ENCODE measurements at places on chromosomes 13 and 19. TPM values are rescaled to one million over a fixed set of nuclear protein-coding genes. Genes with fewer than 3 reads are reported as not detected.

Gene ANKLE1
- total RNA-seq, result 0.17 TPM

DNA sequence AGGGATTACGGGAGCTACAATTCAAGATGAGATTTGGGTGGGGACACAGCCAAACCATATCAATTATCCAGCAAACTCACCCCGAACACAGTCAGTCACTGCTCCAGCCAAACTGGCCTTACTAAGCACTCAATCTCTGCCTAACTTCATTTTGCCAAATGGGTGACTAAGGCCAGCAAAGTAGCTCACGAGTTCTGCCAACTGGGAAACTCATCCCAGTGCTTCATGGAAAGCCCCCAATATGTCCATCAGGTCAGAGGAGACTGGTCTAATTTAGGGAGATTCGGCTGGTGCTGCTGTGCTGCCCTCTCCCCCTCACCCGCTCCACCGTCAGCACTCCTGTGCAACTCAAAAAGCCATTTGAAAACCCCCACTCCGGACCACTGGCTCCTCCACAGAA lies 324.0 kb downstream of the FOXO1 start:
- H3K27me3 ChIP-seq, result no peaks in the 10 kb centered on the region
- H3K4me1 ChIP-seq, result no peaks in the 10 kb centered on the region
- no peaks in the 10 kb centered on the region for H3K36me3 ChIP-seq
- no peak overlapping the region for H3K4me3 ChIP-seq

Gene PGLYRP1
- not detected for total RNA-seq

GRCh38 chr13:72805676-72806346 lies 23.9 kb downstream of the PIBF1 start:
- no peak overlapping the region for H3K27ac ChIP-seq
- H3K27me3 ChIP-seq, result no peaks in the 10 kb centered on the region
- no peak overlapping the region for H3K4me3 ChIP-seq

GRCh38 chr19:52703917-52704316 lies 30.9 kb downstream of the ZNF611 start:
- DNase-seq, result no peak
- H3K4me1 ChIP-seq, result no peaks in the 10 kb centered on the region
- no peak overlapping the region for H3K4me3 ChIP-seq
- H3K27me3 ChIP-seq, result no peaks in the 10 kb centered on the region
- H3K27ac ChIP-seq, result no peak overlapping the region
- H3K36me3 ChIP-seq, result no peaks in the 10 kb centered on the region

- H3K36me3 ChIP-seq, result no peaks in the 10 kb centered on the region
- no peaks in the 10 kb centered on the region for H3K4me1 ChIP-seq
- H3K27ac ChIP-seq, result no peak overlapping the region
- H3K27me3 ChIP-seq, result no peaks in the 10 kb centered on the region
Observed at GRCh38 chr19:11563532-11563931, 4.5 kb upstream of the ELOF1 start.

DNA sequence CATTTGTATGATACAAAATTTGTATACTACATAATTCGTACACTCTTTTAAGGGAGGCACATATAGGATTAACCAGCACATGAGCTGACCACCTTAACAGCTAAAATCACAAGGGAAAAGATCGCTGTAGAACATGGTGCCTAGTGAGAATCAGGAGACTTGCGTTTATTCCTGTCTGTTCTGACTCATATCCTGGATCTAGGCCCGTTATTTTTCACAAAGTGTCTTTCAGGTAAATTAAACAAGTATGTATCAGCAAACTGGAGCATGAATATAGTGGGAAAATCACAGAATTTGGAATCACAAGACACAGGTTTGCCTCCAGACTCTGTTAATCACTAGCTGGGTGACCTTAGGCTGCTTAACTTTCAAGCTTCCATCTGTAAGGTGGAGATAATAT lies 47.5 kb upstream of the ESD start:
- H3K36me3 ChIP-seq, result no peaks in the 10 kb centered on the region
- no peaks in the 10 kb centered on the region for H3K4me1 ChIP-seq
- H3K27ac ChIP-seq, result no peak overlapping the region
- DNase-seq, result no peak
- no peaks in the 10 kb centered on the region for H3K27me3 ChIP-seq

DNA sequence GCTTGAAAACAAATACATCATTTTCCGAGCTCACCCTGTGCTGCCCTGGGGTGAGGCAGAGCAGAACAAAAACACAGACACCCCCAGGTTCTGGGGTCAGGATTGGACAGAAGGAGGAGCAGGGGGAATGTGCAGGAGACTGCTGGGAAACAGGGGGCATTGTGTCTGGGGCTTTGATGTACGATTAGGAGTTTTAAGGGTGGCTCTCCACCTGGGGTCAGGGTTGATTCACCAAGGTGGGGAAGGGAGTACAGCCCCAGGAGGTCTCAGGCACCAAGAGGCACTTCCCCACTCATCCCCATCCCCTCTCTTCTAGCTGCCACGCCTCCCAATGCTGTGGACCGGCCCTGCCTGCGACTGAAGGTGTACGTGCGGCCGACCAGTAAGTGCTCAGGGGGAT lies 12.6 kb downstream of the EFNA2 start:
- DNase-seq, result no peak
- H3K27me3 ChIP-seq, result no peaks in the 10 kb centered on the region
- H3K27ac ChIP-seq, result no peak overlapping the region
- no peaks in the 10 kb centered on the region for H3K36me3 ChIP-seq
- H3K4me3 ChIP-seq, result no peak overlapping the region
- H3K4me1 ChIP-seq, result no peaks in the 10 kb centered on the region

Gene CERS1
- total RNA-seq, result 1.5 TPM

DNA sequence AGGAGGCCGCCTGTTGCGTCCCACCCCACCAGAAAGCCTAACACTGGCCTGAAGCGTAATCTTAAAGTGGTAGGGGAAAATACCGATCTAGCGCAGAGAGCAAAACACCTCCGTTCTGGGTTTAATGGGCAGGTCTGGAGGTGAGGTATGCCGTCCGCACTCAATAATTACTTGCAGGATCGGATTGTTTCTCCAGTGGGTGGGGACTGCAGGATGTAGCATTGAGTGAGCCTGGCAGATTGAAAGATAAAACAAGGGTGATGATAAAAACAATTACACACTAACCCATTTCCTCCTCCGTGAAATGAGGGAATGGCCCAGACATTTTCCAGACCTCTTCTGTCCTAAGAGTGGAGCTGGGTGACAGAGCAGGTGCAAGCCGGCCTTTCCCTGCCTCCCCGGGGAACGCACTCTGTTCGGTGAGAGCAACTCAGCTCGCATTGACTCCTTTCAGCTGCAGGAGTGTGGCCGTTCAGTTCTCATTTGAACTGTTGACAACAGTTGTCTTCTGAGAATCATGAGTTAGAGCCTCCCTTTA lies 110.2 kb upstream of the DOCK9 start:
- peaks cover 3% of the 10 kb centered on the region for H3K4me1 ChIP-seq
- peak overlapping the region; percentile 30 for H3K27ac ChIP-seq
- peak overlapping the region; percentile 80 for H3K4me3 ChIP-seq
- H3K27me3 ChIP-seq, result no peaks in the 10 kb centered on the region

GRCh38 chr13:75938811-75939560 lies 302.9 kb downstream of the LMO7 start:
- DNase-seq, result peak; percentile 72
- no peaks in the 10 kb centered on the region for H3K36me3 ChIP-seq
- no peaks in the 10 kb centered on the region for H3K27me3 ChIP-seq
- H3K4me3 ChIP-seq, result no peak overlapping the region

DNA sequence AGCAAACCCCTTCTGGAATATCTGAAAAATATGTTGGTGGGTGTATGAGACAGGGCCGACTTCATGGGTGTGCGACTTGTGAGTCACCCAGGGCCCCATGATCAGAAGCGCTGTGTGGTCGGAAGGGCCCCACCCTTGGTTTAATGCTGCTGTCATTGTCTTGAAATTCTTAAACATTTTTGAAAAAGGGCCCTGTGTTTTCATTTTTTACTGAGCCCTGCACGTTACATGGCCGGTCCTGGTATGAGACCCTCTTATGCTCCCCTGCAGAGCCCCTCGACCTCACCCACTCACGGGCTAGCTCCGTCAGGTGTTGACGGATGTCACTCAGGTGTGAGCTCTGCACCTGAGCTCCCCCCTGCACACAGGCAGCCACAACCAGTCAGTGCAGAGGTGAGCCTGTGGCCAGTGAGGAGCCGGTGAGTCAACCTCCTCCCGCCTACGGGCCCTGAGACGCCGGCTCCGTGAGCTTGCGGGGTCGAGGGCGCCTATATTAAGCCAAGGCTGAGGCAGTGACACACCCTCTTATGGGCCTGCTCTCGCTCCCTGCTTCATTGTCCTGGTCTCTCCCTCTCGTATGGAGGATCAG lies 27.7 kb downstream of the GADD45B start:
- H3K27ac ChIP-seq, result peak overlapping the region; percentile 75
- peaks cover 10% of the 10 kb centered on the region for H3K4me1 ChIP-seq
- no peaks in the 10 kb centered on the region for H3K27me3 ChIP-seq
- no peak overlapping the region for H3K4me3 ChIP-seq
- peak; percentile 85 for DNase-seq

DNA sequence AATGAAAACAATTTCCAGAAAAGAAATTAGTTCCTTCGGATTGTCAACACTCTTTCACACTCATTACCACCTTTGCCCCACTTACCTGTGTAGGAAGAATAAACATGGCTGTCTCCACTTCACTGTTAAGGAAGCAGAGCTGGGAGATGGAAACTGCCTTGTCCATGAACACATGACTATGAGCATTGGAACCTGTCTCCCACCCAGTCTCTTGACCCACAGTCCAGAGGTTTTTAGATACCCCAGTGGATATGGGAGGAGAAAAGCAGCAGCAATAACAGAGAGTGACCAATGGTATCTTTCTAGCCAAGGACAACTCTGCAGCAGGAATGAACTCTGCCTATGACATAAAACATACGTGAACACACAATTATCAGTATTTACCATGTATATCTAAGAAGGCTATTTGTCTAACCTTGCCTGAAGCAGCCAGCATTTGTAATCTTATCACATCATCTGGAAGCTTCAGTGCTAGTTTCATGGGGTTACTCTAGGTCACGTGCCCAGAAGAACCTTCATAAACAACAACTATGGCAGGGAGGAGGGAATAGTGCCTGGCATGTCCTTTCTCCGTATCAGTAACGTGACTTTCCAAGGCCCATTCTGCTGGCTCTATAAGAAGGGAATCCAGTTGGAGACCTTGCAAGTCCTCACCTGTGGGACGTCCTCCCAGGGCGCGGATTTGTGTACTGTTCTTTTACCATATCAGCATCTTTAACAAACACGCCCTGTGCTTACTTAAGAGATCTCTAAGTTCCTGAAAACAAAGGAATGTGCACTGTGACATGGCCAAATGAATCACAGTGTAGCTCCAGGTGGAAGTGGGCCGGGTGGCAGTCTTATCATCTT lies 221.8 kb upstream of the UBL3 start:
- no peak for DNase-seq
- H3K27me3 ChIP-seq, result no peaks in the 10 kb centered on the region
- H3K4me1 ChIP-seq, result no peaks in the 10 kb centered on the region
- no peaks in the 10 kb centered on the region for H3K36me3 ChIP-seq

DNA sequence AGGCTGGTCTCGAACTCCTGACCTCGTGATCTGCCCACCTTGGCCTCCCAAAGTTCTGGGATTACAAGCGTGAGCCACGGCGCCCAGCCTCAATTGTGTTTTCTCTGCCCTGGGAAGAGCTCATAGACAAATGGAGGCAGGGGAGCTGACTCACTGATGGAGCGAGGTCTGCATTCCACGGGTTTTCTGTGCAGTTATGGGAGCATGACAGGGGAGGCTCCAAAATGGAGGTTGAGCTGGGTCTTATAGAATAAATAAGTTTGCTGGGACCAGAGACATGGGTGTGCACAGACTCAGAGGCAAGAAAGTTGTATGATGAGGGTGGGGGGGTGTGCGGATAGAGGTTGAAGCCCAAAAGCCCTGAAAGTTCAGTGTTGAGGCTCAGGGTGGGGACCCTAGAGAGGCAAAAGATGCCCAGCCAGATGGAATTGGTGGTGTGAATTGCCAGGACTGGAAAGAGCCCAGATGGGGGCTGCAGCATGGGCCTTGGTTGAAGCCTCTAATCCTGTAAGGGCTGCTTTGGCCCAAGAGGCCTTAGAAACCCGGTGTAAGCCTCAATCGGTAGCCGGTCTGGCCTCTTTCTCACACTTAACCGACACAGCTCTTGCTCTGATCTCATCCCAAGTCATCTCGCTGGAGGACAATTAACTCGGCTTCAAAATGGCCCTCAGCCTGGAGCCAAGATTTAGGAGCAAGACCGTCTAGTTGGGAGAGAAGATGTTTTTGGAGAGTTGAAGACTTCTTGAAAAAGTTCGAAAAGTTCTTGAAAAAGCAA lies 1.9 kb downstream of the TPM4 start:
- DNase-seq, result peak; percentile 52
- H3K4me1 ChIP-seq, result peaks cover 15% of the 10 kb centered on the region
- H3K4me3 ChIP-seq, result peak overlapping the region; percentile 70
- no peaks in the 10 kb centered on the region for H3K27me3 ChIP-seq
- H3K36me3 ChIP-seq, result peaks cover 24% of the 10 kb centered on the region
- H3K27ac ChIP-seq, result peak overlapping the region; percentile 98

- no peaks in the 10 kb centered on the region for H3K27me3 ChIP-seq
- no peaks in the 10 kb centered on the region for H3K36me3 ChIP-seq
- H3K4me1 ChIP-seq, result peaks cover 4% of the 10 kb centered on the region
- no peak for DNase-seq
- H3K27ac ChIP-seq, result no peak overlapping the region
Observed at GRCh38 chr13:78161266-78161665, 242.6 kb upstream of the EDNRB start.

DNA sequence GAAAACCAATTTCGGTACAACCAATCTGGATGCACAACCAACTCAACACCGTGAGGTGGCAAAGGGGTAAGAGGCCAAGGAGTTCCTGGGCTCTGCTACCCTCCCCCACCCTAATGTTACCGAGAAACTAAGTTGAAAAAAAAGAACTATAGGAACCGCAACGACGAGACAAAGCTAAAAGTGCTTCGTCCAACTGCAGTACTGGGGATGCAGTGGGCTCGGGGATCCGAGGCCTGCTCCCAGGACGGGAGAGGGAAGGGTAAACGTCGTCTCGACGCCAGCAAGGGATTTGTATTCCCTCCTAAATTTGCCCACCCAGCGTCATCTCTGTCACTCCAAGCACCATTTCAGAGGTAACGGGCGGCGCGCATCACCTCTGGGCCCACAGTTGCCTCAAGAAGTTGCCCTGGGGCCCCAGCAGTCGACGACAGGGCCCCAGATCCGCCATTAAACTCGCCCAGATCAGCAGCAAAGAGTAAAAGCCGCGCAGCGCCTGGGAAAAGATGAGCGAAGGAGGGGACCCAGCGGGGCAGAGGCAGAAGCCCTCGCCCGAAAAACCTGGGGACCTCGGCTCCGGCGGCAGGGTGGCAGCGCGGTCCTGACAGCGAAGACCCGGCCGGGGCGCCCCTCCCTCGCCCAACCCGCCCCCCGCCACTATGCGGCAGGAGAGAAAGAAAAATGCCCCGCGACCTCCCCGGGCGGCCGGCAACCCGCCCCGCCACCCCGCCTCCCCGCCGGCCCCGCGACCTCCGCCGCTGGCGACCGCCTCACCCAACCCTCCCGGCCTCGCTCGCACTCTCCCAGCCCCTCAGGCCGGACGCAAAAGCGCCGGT lies 752 bp downstream of the ZMYM5 start:
- DNase-seq, result peak; percentile 22
- H3K4me1 ChIP-seq, result peaks cover 10% of the 10 kb centered on the region
- no peaks in the 10 kb centered on the region for H3K27me3 ChIP-seq
- H3K36me3 ChIP-seq, result no peaks in the 10 kb centered on the region

Gene BEST2
- not detected for total RNA-seq

- DNase-seq, result no peak
- H3K27ac ChIP-seq, result no peak overlapping the region
- H3K4me1 ChIP-seq, result peaks cover 37% of the 10 kb centered on the region
- no peaks in the 10 kb centered on the region for H3K36me3 ChIP-seq
Observed at GRCh38 chr19:48635966-48636858, 967 bp downstream of the DBP start.

- no peak overlapping the region for H3K27ac ChIP-seq
- H3K4me1 ChIP-seq, result no peaks in the 10 kb centered on the region
- no peak for DNase-seq
- H3K4me3 ChIP-seq, result no peak overlapping the region
- H3K36me3 ChIP-seq, result no peaks in the 10 kb centered on the region
Observed at GRCh38 chr13:43916828-43917227, 37.1 kb downstream of the LACC1 start.

Gene BST2
- total RNA-seq, result 4.3 TPM
